GM23338 (cell line): ENCODE measurements at places on chromosomes 3 and 15. TPM values are rescaled to one million over a fixed set of nuclear protein-coding genes. Genes with fewer than 3 reads are reported as not detected.

The ESYT3 gene
- 7.4 and 8.2 TPM in 2 replicates for total RNA-seq

The RTF1 gene
- total RNA-seq, result 34.3 and 38.1 TPM in 2 replicates

The TTLL13 gene
- total RNA-seq, result not detected in 2 replicates

The C2CD4A gene
- 0.07 and 0.19 TPM in 2 replicates for total RNA-seq

The PARP15 gene
- 0.12 and 0.87 TPM in 2 replicates for total RNA-seq

The PLSCR5 gene
- not detected in 2 replicates for total RNA-seq

The MUC13 gene
- total RNA-seq, result not detected in 2 replicates

The RAB6B gene
- total RNA-seq, result 2.9 and 3.9 TPM in 2 replicates

The RASL12 gene
- 20.1 and 27.7 TPM in 2 replicates for total RNA-seq

The PRR23C gene
- total RNA-seq, result not detected in 2 replicates

The CPEB1 gene
- total RNA-seq, result 7.0 and 9.4 TPM in 2 replicates

GRCh38 chr15:95830281-95830680 is 500.2 kb upstream of the NR2F2 start:
- no peak overlapping the region for H3K4me3 ChIP-seq
- H3K36me3 ChIP-seq, result no peaks in the 10 kb centered on the region
- no peaks in the 10 kb centered on the region for H3K27me3 ChIP-seq

- peak overlapping the region; percentile 83 for H3K4me3 ChIP-seq
- peaks cover 35% of the 10 kb centered on the region for H3K4me1 ChIP-seq
- H3K36me3 ChIP-seq, result no peaks in the 10 kb centered on the region
- H3K27ac ChIP-seq, result peak overlapping the region; percentile 95
- peaks cover 42% of the 10 kb centered on the region for H3K27me3 ChIP-seq
Observed at GRCh38 chr3:187744169-187745151, 808 bp downstream of the BCL6 start.

DNA sequence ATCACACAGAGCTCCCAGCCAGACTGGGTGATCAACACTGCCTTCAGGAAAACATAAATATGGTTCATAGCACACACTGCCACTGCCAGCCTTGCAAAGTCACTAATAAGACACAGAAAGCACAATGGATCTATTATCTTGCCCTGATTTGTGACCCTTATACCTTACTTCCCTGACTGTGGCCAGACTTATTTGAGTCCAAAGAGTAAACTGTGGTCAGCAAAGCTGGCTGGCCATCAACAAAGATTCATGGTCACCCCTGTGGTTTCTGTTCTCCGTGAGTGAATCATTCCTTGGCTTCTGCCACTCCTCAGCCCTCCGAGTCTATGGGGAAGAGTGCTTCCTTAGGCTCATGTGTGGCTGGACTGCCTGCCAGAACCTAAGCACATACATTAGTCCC is 437.7 kb downstream of the RAP2B start:
- no peaks in the 10 kb centered on the region for H3K4me1 ChIP-seq
- no peak for DNase-seq
- no peaks in the 10 kb centered on the region for H3K36me3 ChIP-seq

GRCh38 chr3:124730941-124731297 is 667 bp downstream of the UMPS start:
- H3K27ac ChIP-seq, result 0 out of 2 replicates have a peak overlapping the region, but pooled peaks have one; percentile 87
- H3K36me3 ChIP-seq, result peaks cover 10% of the 10 kb centered on the region; the same call in 1 of the 2 replicates
- peaks cover 8% of the 10 kb centered on the region for H3K4me1 ChIP-seq

GRCh38 chr3:9179826-9180763 is 69.4 kb downstream of the SRGAP3 start:
- no peaks in the 10 kb centered on the region for H3K27me3 ChIP-seq
- H3K4me3 ChIP-seq, result no peak overlapping the region
- no peak overlapping the region for H3K27ac ChIP-seq
- no peaks in the 10 kb centered on the region; the same call in 1 of the 2 replicates for H3K36me3 ChIP-seq

DNA sequence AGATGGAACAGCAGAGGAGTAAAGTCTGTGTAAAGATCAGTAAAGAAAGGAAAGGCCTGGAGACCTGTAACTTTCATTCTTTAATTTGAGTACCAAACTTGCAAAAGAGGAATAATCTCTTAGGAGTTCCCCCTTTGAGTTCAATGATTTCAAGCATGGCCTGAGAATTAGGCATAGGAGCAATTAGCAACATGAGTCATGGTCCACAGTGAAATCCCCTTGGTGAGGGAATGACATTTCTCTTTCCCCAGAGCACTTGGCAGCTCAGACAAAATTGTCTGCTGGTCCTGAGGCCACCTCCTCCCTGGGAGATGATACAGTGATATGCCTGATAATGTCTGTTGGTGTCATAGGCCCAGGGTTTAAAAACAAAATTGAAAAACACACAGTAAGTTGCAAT is 81.4 kb upstream of the CRBN start:
- H3K4me3 ChIP-seq, result no peak overlapping the region
- no peaks in the 10 kb centered on the region for H3K4me1 ChIP-seq
- no peaks in the 10 kb centered on the region for H3K36me3 ChIP-seq
- no peak for DNase-seq
- H3K27me3 ChIP-seq, result no peaks in the 10 kb centered on the region

GRCh38 chr15:65264863-65265430 is 21.7 kb downstream of the PARP16 start:
- no peaks in the 10 kb centered on the region for H3K36me3 ChIP-seq
- peak overlapping the region; percentile 47; the same call in 1 of the 2 replicates for H3K27ac ChIP-seq
- H3K4me3 ChIP-seq, result no peak overlapping the region
- peaks cover 24% of the 10 kb centered on the region for H3K4me1 ChIP-seq
- H3K27me3 ChIP-seq, result no peaks in the 10 kb centered on the region
- peak; percentile 15 for DNase-seq

GRCh38 chr15:95990833-95991232 is 339.7 kb upstream of the NR2F2 start:
- H3K4me1 ChIP-seq, result peaks cover 29% of the 10 kb centered on the region
- no peaks in the 10 kb centered on the region for H3K27me3 ChIP-seq
- DNase-seq, result no peak
- H3K27ac ChIP-seq, result no peak overlapping the region
- no peak overlapping the region for H3K4me3 ChIP-seq
- H3K36me3 ChIP-seq, result no peaks in the 10 kb centered on the region

GRCh38 chr3:54053211-54053610 is 69.1 kb upstream of the CACNA2D3 start:
- no peaks in the 10 kb centered on the region; the same call in 1 of the 2 replicates for H3K4me1 ChIP-seq
- H3K36me3 ChIP-seq, result no peaks in the 10 kb centered on the region
- H3K27ac ChIP-seq, result no peak overlapping the region
- H3K4me3 ChIP-seq, result no peak overlapping the region
- no peak for DNase-seq
- H3K27me3 ChIP-seq, result no peaks in the 10 kb centered on the region

DNA sequence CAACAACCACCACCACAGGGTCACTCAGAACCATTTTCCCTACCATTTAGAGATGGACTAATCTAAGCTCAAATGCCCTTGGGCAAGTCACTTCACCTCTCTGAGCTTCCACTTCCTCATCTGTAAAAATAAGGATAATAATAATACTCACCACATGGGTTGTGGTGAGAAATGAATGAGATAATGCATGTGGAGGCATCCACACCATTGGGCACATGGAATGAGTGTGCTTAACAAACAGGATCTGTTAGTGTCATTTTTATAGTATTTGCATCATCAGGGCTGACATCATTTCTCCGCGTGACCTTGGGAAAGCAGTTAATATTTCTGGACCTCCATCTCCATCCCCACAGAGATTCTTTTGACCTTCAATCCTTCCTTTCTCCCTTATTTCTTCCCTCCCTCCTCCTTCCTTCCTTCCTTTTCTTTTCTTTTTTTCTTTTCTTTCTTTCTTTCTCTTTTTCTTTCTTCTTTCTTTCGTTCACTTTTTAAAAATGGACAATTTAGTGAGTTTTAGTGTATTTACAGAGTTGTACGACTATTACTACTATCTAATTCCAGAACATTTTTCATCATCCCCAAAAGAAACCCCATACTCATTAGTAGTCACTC is 7.7 kb upstream of the RFT1 start:
- no peak overlapping the region for H3K4me3 ChIP-seq
- no peak for DNase-seq
- H3K27ac ChIP-seq, result no peak overlapping the region
- H3K36me3 ChIP-seq, result no peaks in the 10 kb centered on the region

- no peaks in the 10 kb centered on the region for H3K27me3 ChIP-seq
- H3K27ac ChIP-seq, result no peak overlapping the region
Observed at GRCh38 chr3:51773529-51774056, 5.4 kb downstream of the IQCF6 start.

DNA sequence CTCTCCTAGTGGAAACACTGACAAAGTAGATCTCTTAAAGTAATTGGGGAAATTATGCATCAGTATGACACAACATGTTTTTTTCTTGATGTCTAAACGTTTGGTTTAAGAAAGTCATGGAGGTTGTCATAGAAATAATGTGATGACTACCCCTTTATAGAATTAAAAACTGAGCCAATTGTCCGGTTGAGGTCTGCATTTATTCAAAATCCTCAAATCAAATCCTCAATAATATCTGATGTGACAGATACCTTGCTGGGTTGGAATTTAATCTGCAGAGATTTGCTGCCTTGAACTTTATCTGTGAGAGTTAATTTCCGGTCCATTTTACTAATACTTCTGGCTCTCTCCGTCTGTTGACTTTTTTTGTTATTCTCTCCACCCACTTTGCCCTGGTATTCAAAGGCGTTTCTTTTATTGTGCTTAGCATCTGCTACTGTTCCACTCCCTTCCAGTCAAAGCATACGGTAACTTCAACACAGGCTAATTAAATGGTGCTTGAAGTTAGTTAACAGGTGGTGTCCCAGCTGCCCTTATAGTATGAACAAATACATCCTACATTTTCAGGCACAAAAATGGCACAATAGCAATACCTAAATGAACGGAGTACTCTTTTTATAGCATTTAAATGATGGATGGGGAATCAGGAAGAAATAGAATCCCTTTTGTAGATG is 628.3 kb downstream of the ROBO1 start:
- no peak overlapping the region for H3K4me3 ChIP-seq
- no peaks in the 10 kb centered on the region for H3K27me3 ChIP-seq
- peak; percentile 10 for DNase-seq
- H3K27ac ChIP-seq, result no peak overlapping the region

- peak overlapping the region; percentile 90 for H3K4me3 ChIP-seq
- no peaks in the 10 kb centered on the region for H3K36me3 ChIP-seq
- peak; percentile 54 for DNase-seq
- H3K27ac ChIP-seq, result no peak overlapping the region
- 0 out of 2 replicates have a peak, but pooled peaks cover 8% of the 10 kb centered on the region for H3K4me1 ChIP-seq
Observed at GRCh38 chr3:69540706-69541581, 155.1 kb upstream of the FRMD4B start.

DNA sequence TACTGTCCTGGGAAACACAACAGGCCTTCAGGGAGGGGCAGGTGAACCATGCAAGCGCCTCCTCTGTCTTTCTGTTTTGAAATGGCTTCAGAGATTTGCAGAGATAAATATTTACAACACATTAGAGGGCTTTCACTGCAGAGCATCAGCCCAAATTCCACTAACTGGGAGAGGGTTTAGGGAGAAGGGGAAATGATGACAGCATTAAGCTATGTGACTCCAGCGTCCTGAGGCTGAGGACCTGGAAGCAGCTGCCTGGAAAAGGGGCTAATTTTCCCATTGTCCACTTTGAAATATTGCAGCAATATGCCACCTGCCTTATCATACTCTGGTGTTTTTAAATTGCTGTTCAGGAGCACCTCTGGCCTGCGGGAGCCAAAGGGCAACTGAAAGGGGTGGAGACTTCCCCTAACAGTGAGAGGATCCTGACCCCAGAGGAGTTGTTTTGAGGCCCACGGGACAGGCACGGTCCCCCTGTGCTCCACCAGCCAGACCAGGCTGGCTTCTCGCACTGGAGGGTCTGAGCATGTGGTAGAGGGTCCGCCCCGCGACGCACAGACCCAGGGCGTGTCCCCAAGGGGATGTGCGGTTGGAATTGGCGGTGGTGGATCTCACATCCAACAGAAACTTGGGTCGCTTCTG is 110.6 kb downstream of the XXYLT1 start:
- H3K27me3 ChIP-seq, result no peaks in the 10 kb centered on the region
- H3K36me3 ChIP-seq, result no peaks in the 10 kb centered on the region
- no peak overlapping the region for H3K4me3 ChIP-seq
- H3K27ac ChIP-seq, result peak overlapping the region; percentile 6; the same call in 1 of the 2 replicates
- H3K4me1 ChIP-seq, result peaks cover 10% of the 10 kb centered on the region
- DNase-seq, result no peak

GRCh38 chr3:53026382-53027162 is 19.3 kb downstream of the SFMBT1 start:
- no peak overlapping the region for H3K4me3 ChIP-seq
- H3K27ac ChIP-seq, result peak overlapping the region; percentile 34; the same call in 1 of the 2 replicates
- H3K4me1 ChIP-seq, result peaks cover 58% of the 10 kb centered on the region
- no peaks in the 10 kb centered on the region for H3K36me3 ChIP-seq

GRCh38 chr15:93771196-93772030 is 459.9 kb upstream of the MCTP2 start:
- H3K27ac ChIP-seq, result no peak overlapping the region
- no peaks in the 10 kb centered on the region for H3K36me3 ChIP-seq
- DNase-seq, result no peak
- no peaks in the 10 kb centered on the region for H3K27me3 ChIP-seq

DNA sequence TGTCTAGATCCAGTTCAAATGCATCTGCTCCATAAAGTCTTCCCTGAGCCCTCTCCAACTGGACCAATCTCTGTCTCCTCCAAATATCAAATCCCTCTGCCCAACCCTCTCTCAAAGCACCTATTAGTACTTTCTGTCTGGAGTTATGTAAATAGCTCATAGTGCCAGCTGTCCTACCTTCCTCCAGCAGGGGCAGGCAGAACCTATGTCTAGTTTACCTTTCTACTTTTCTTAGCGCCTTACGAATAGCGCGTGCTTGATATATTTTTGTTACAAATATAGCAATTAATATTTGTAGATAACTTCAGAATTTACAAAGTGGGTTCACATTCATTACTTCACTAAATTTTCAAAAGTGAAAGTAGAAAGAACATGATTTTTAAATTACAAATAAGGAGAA is 14.0 kb upstream of the CCDC80 start:
- no peak overlapping the region for H3K4me3 ChIP-seq
- no peaks in the 10 kb centered on the region for H3K4me1 ChIP-seq
- no peak overlapping the region for H3K27ac ChIP-seq
- no peaks in the 10 kb centered on the region for H3K36me3 ChIP-seq

GRCh38 chr15:77002954-77003912 is 8.3 kb downstream of the PSTPIP1 start:
- H3K4me1 ChIP-seq, result no peaks in the 10 kb centered on the region
- no peak for DNase-seq
- H3K4me3 ChIP-seq, result no peak overlapping the region
- no peaks in the 10 kb centered on the region for H3K27me3 ChIP-seq
- no peaks in the 10 kb centered on the region for H3K36me3 ChIP-seq

GRCh38 chr3:194300382-194300758 is 50.8 kb downstream of the CPN2 start:
- peak overlapping the region; percentile 52; the same call in 1 of the 2 replicates for H3K27ac ChIP-seq
- H3K36me3 ChIP-seq, result no peaks in the 10 kb centered on the region
- H3K27me3 ChIP-seq, result no peaks in the 10 kb centered on the region
- peak; percentile 93 for DNase-seq

DNA sequence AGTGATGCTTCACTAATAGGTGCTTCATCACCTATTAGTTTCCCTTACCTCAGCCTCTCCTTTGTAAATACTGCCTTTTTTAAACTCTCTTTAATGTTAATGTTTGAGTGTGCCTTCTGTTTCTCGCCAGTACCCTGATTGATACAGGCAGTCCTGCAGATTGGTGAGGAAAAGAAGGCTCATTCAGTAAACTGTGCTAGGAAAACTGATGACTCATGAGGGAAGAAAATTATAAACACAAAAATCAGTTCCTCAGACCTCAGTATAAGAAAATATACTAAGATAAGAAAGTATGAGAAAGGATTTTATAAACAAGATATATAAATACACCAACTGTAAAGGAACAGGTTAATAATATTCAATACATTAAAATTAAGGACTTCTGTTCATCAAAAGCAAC is 54.8 kb upstream of the OXTR start:
- H3K4me1 ChIP-seq, result no peaks in the 10 kb centered on the region
- no peak for DNase-seq
- no peaks in the 10 kb centered on the region for H3K36me3 ChIP-seq
- H3K27ac ChIP-seq, result no peak overlapping the region
- no peaks in the 10 kb centered on the region for H3K27me3 ChIP-seq

GRCh38 chr3:14369675-14370669 is 32.4 kb upstream of the SLC6A6 start:
- H3K4me1 ChIP-seq, result no peaks in the 10 kb centered on the region
- H3K27me3 ChIP-seq, result no peaks in the 10 kb centered on the region
- H3K36me3 ChIP-seq, result no peaks in the 10 kb centered on the region
- no peak overlapping the region for H3K4me3 ChIP-seq
